ENCODE measurements at places on chromosomes 2 and 18.

DNA sequence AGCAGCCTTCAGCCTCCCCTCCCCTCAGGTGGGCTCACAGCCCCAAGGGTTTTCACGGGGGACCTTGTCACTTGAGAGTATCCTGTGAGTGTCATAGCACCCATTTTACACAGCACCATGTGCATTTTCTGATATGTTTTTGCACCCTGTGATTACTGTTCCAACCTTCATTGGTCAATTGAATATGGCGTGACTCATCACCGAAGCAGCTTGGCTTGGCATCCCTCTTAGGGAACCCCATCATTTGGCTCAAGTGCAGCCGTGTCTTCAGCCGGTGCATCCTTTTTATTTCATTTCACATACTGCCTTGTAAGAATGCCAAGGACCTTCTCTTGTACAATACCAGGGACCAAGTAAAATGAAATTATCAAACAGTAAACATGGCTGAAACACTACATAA is 57.6 kb downstream of the NPAS2 start:
- DNase-seq = no peak

GRCh38 chr18:77065221-77065981 is 67.2 kb downstream of the MBP start:
- peak; percentile 95 for DNase-seq

DNA sequence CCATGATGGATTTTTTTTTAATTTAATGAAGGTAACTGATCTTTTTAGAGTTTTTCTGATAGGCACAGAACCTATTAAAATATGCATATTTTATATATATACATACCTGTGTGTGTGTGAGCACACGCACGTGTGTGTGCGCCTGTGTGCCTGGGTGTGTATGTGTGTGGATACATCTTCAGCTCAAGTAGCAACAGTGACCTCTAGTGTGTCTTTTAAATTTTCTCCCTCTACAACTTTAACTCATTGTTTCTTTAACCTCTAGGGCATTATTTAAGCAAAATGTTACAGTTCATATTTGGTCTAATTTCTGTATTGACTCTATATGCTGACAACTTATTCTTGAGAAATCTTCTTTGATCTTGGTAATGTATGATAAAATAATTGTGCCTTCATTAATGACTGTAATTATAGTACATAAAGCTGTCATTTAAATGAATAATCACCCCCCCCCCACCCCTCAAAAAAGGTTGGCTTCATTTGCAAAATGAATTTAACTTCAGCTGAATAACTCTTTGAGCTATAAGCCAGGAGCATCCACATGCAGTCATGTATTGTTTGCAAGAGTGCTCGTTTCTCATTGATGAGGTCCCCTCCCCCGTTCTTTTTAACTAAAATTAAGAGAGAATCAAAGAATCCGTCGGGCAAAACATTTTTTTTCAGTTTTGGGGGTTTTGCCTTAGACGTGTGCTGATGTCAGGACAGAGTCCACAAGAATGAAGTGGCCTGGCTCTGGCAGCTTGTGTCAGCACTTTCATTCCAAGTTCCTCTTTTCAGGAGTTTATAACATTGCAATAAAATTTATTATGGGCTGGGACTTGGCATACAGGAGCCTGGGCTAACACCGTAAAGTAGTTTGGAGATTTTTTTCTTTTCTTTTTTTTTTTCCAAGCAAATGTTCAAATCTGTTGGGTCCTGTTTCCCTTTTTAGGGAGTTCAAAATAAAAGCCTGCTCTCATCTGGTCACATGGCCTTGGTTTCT is 80.0 kb downstream of the ETAA1 start:
- peak; percentile 52 for DNase-seq

- peak; percentile 15 for DNase-seq
Observed at GRCh38 chr2:21118302-21118920, 5.4 kb upstream of the TDRD15 start.

GRCh38 chr2:228705318-228705717 is 523.8 kb upstream of the SPHKAP start:
- DNase-seq = no peak

GRCh38 chr18:3493501-3494244 is 43.7 kb downstream of the TGIF1 start:
- no peak for DNase-seq

DNA sequence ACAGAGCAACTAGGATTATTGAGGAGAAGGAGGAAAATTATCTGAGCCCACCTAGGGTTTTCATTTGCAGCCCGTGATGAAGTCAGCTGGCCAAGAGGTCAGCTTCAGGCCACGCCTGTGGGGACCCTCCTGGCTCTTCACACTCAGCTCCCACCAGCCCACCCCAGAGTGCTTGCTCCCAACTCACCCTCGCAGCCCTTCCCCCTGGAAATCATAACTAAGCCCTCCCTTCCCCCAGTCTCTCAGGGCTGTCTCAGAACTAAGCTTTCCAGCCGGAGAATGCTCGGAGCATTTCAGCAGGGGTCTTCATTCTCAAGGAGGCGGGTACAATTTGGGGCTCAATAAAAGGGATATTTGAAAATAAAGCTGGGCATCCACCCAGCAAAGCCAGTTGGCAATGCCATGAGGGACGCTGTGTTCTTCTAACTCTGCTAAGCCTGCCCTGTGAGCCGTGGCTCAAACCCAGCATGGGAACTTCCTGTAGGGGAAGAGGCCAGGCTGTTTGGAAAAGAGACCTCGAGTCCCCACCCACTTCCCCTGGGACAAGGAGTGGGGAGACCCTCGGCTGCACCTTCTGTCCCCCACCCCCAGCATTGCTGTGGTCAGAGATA is 194.9 kb downstream of the CTIF start:
- no peak for DNase-seq

GRCh38 chr2:103402336-103402735 is 640.5 kb downstream of the TMEM182 start:
- no peak for DNase-seq

DNA sequence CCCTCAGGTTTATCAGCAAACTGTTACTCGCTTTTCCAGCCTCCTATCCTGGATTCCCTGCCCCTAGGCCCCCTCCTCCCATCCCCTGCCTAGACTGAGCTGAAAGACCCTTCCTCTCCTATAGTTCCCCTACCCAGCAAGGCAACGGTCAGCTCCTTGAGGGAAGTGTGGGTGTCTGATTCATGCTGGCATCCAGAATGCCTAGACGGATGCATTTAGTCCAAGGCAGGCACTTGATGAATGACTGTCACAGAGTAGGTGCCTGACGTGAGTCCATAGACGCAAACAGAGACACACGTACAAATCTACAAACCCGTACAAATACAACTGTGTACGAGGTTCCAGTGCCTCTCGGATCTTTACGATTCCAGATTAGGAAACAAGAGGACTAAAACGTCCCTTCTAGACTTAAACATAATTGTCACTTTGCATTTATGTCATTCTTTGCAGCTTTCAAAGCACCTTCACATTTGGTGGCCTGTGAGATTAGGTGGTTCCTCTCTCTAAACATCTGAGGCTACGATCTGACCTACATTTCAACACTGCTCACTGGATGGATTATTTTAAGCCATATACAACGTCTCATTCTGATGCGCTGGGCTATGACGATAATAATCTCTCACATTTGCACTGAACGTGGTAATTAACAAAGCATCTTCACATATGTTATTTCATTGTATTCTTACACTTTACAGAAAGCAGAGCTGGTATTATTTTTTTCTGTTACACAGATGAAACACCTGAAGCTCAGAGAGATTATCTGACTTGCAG is 36.7 kb downstream of the DNMT3A start:
- no peak for DNase-seq

- no peak for DNase-seq
Observed at GRCh38 chr2:357811-358210, 69.9 kb upstream of the ALKAL2 start.

- DNase-seq = peak; percentile 76
Observed at GRCh38 chr18:48410095-48410920, 1.1 kb upstream of the ZBTB7C start.

DNA sequence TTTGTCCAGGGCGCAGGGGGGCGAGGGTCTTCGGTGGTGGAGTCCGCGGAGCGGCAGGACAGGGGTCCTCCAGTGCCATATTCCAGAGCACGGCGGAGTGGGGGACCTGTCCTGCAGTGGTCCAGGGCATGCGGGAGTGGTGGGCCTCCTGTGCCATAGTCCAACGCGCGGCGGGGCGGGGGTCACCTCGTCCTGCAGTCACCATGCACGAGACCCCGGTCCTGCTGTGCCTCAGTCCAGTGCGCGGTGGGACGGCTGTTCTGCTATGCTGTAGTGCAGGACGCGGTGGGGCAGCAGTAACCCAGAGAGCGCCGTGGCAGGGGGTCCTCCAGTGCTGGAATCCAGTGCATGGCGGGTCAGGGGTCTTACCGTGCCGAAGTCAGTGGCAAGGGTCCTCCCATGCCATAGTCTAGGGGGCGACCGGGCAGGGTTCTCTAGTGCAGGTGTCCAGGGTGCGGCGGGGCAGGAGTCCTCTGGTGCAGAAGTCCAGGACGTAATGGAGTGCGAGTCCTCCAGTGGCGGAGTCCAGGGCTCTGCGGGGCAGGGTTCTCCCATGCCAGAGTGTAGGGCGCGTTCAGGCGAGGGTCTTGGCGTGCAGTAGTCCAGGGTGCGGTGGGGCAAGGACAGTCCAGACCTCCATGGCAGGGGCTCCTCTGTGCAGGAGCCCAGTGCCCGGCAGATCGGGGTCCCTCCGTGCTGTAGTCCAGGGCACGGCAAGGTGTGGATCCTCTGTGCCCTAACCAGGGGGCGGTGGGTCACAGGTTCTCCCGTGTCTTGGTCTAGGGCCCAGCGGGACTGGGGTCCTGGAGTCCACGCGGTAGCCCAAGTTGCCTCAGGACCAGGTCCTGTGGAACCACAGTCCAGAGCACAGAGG is 130.4 kb downstream of the CCDC74A start:
- DNase-seq = no peak

GRCh38 chr2:48529194-48529593 is 760 bp upstream of the STON1 start:
- DNase-seq = no peak

- DNase-seq = no peak
Observed at GRCh38 chr2:236160366-236161081, 7.7 kb downstream of the GBX2 start.

Data from H4 (cell line).